ENCODE measurements at places on chromosomes 3 and 15.

GRCh38 chr3:126060613-126061145 lies 23.2 kb downstream of the SLC41A3 start:
- DNase-seq: no peak

DNA sequence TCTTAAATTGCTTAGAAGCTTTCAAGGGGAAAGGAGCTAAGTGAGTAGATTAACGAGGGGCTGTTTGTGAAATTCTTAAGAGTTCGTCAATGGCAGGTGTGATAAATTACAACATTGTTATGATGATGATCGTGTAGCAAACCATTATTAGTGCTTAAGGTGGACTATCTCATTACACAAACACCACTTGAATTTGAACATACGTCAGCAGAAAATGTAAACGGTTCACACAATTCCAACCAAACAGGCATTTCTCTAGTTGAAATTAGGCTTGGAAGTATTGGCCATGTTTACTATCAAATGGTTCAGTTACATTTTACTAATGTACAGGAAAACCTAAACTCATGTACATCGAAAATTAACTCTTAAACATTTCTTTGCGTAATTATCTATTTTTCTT lies 102.8 kb downstream of the PYDC2 start:
- DNase-seq: no peak

- DNase-seq: no peak
These were observed 61.6 kb downstream of the LRTM1 start for GRCh38 chr3:54866251-54866650.

- no peak for DNase-seq
These were observed 121.9 kb downstream of the CHSY1 start for GRCh38 chr15:101129851-101130380.

- peak; percentile 49 for DNase-seq
These were observed 16.2 kb upstream of the CCR9 start for GRCh38 chr3:45870099-45870498.

DNA sequence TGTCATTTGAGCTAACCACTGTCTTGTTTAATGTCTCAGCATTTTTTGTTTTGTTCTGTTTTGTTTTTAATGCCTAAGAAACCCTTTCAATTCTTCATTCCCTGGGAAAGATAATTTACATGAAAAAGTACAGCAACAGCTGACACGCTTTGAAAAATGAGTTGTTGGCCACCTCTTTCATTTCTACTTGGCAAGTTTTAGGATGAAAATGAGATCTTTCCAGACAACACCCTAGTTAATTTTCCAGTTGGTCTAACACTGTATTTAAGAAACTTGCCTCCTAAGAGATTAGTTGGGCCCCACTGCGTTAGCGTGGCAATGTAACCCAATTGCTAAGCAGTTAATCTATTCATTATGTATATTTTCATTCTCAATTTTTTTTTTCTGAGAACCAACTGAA lies 194.0 kb upstream of the LRRN1 start:
- DNase-seq: no peak

DNA sequence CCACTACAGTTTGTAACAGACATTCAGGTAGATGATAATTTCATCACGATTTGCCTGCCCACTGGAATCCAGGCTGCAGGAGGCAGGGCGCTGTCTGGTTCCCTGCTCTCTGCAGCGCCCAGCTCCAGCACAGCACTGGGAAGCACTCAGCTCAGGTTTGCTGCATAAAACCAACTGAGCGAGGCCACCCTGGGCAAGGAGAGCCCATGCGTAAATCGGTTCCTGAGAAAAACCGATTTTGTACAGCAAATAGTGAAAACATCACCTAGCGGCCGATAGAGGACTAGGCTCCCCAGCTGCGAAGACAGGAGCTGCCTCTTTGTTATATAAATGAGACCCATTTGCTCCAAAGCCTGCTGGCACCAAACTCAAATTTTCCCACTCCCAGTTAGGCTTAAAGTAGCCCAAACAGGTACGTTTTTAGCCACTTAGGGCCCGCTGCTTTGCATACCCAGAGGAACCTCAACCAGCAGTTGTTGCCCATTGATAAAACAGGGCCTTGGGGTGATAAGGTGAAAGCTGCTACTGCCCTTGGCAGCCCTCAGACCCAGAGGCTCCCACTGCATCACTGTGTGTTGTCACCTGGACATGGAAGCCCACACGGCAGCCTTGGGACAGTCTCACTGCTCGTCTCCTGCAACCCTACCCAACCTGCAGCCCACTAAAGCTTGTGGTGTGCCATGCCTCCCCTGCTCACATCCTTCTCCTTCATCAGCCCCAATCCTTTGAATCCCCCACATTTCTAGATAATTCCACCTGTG lies 47.5 kb downstream of the ALDH1L1 start:
- DNase-seq: no peak

DNA sequence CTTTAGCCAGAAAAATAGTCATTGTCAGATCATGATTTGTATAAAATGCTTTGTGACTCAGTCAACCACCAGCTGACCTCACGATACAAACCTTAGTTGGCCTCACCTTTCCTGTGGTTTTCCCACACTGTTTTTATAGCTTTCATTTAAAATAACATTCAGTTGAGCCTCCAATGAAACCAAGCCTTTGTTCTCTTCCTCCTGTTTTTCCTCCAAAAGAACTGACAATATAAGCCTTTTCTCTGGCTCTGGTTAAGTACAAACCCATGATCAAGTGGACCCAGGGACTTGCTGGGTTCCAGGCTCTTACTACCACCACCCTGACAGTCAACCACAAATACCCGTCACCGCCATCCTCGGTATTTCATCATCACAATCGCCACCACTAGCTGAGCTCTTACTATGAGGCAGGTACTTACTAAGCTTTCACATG lies 81.7 kb downstream of the TAMM41 start:
- DNase-seq: no peak

- DNase-seq: no peak
These were observed 18.1 kb upstream of the CCDC174 start for GRCh38 chr3:14633417-14633816.

DNA sequence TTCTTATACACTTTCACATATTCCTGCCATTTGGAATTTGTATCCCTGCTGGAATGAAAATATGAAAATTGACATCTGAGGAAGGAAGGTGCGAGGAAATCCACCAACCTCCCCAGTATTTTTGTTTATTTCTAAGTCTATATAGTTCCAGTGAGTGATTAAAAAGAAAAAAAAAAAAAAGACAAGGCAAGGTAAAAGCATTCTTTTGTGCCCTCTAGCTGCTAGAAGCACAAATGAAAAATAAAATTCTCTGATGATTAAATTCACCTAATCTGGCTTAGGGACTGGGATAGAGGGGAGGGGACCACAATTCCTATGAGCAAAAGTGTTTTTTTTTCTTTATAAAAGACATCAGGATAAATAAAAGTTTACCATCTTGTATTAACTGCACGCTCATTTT lies 370.9 kb downstream of the NR2F2 start:
- DNase-seq: no peak

GRCh38 chr15:98682992-98683701 lies 34.8 kb downstream of the IGF1R start:
- DNase-seq: no peak

DNA sequence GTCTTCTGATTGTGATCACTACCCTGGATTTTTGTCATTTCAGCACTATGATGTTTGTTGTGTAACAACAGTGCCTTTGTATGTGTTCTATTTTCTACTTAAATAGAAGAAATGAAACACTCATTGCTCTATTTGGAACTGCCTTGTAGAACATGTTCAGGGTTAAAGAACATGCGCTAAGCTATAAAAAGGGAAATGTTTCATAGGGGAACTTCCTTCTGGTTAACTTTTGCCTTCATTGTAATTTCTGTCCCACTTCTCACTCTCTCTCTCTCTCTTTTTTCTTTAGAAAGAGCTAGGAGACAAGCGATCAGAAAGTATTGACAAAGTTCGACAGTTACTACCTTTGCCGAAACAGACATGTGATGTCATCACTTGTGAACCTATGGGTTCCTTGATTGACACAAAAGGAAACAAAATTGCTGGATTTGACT lies at the start of gene P2RY12:
TSS of gene P2RY12 (minus strand) at position 13 of the 434 bp plus-strand sequence. CDS start 45,908 bp downstream, outside the sequence.
- no peak for DNase-seq

GRCh38 chr3:160446522-160447056 lies 3.0 kb downstream of the TRIM59 start:
- no peak for DNase-seq

- no peak for DNase-seq
These were observed 9.8 kb upstream of the FNDC3B start for GRCh38 chr3:172029425-172030098.

DNA sequence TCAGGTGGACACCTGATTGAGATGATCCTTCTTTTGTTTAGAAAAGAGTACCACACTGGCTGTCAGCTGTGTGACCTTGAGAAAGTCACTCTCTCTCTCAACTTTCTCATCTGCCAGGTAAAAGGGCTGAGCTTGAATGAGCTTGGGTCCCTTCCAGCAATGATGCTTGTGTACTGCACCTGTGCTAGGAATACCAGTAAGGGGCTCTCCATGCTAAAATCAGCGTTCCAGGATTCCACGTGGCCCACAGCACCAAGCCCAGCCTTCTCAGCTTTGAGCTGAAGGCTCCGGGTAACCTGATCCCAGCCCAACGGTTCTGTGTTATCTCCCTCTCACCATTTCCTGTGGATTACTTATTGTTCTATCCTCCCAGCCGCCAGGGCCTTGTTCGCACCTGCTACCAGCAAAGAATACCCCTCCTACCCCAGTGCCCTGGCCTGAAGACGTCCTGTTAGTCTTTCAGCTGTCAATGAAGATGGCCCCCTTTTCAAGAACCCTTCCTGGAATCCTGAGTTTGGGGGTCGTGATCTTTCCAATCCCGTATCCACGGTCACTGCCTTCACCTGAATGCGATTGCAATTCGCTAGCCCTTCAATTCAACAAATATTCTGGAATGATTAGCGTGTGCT lies 54.2 kb upstream of the CGNL1 start:
- no peak for DNase-seq

DNA sequence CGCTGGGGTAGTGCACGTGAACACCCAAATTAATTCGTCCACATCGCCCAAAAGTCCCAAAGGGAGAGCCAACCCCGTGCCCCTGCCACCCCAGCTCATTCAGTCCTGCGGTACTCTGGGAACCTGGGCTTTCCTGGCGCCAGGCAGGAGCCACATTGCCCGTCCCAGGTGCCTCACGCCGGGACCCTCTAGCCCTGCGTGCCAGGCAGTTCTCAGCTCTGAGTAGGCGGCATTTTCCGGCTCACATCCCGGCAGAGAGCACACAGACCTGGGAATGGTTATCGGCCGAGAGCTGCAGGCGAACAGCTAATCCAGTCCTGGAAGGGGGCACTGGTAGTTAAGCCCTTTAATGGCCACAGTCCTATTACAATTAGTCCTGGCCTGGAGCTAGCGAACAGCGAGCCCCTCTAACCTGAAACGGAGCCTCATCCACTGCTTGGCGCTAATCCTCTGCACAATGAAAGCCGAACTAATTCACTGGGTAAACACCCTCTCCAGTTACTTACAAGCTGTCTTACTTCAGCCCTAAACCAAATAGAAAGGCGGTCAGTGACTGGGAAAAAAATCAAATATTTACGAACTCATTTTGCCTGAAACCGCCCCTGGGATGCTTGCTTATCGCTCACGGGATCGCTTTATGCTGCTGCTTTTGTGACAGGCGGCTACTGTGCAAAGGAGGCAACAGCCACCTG lies 254.6 kb upstream of the SOX14 start:
- no peak for DNase-seq

DNA sequence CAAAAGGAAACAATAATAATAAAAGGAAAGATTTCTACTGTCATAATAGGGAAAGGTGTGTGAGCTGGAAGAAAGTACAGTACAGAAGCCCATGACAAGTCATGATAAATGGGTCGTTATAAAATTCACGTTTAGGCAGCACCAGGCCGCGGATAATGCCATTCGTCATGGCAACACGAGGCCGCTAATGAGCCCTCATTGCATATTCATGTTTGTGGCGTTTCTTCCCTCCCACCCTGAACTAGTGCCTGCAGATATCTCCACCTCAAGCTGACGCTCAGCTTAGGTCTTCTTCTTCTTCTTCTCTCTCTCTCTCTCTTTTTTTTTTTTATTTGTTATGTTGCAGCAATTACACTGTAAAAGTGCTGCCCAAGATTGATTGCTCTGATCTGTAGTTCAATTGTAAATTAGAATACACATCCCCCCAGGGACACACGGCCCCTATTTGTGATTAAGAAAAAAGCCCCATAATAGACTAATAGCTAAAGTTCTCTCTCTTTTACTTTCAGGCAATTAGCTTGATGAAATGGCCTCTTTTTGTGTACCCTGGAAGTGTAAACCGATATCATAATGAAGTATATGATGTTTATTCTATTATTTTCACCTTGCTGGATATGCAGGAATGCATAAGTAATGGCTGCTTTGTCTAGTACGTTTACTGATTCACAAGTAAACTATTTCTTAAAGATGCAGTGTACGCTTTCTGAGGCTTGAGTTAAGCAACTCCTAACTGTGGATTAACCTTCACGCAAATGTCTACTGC lies 61.9 kb upstream of the NR2F2 start:
- DNase-seq: no peak

GRCh38 chr15:70561885-70562284 lies 201.5 kb downstream of the UACA start:
- no peak for DNase-seq

- no peak for DNase-seq
These were observed 36.9 kb downstream of the ATP13A3 start for GRCh38 chr3:194449913-194450312.

- no peak for DNase-seq
These were observed 88.0 kb downstream of the AAGAB start for GRCh38 chr15:67166280-67167009.

- no peak for DNase-seq
These were observed 926 bp upstream of the SKOR1 start for GRCh38 chr15:67824197-67824968.

DNA sequence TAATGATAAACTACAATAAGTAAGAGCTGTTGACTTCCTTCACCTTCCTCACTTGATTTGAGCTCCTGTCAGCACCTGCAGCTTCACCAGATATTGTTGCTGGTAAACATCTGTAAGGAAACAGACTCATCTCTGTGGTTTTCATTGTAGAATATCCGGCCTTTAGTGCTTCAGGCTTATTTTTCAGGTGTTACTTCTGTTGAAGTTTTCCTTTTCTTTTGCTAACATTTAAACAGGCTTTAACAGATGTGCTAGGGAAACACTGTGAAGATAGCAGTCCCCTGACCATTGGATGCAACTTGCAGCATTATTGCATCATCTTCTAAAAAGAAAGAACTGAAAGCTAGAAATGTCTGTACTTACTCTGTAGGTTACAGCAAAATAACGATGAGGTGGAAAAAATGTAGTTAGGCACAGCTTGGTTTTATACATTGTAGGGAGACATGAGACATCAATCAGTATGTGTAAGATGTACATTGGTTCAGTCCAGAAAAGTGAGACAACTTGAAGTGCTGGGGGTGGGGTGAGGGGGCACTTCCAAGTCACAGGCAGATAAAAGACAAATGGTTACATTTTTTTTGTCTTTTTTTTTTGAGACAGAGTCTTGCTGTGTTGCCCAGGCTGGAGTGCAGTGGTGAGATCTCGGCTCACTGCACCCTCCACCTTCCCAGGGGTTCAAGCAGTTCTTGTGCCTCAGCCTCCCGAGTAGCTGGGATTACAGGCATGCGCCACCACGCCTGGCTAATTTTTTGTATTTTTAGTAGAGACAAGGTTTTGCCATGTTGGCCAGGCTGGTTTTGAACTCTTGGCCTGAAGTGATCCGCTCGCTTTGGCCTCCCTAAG lies 10.2 kb downstream of the EDEM1 start:
- DNase-seq: peak; percentile 27

- DNase-seq: no peak
These were observed 2.6 kb downstream of the BHLHE40 start for GRCh38 chr3:4981665-4982494.

Measured in activated CD4-positive, alpha-beta T cell treated with anti-CD3 and anti-CD28 coated beads, Interleukin-2, amount 50 U/mL, for 4 hours (primary cell).